ENCODE measurements at places on chromosomes 4 and X.
A peak's percentile ranks its signal among the peaks of the same experiment; 100 is the strongest.

- DNase-seq: no peak
Measured at GRCh38 chrX:120419463-120419862, 49.6 kb downstream of the LAMP2 start.

DNA sequence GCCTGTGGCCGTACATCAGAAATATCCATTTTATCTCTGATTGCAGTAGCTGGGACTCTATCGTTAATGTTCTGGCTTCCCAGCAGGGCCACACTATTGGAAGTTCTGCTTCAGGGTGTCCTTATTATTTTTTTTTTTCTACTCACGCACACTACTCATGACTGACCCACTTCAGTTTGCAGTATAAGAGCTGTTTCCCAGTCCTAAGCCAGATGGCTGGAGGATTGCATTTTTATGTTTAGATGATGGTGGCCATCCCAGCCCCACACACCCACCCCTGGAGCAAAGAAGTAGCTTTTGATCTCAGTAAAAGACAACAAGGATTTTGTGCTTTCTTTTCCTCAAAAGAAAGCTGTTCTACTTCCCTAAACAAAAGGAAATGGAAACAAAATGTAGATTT, 557.0 kb upstream of the GALNTL6 start:
- DNase-seq: no peak

GRCh38 chr4:98253499-98253898, 7.7 kb upstream of the RAP1GDS1 start:
- no peak for DNase-seq

DNA sequence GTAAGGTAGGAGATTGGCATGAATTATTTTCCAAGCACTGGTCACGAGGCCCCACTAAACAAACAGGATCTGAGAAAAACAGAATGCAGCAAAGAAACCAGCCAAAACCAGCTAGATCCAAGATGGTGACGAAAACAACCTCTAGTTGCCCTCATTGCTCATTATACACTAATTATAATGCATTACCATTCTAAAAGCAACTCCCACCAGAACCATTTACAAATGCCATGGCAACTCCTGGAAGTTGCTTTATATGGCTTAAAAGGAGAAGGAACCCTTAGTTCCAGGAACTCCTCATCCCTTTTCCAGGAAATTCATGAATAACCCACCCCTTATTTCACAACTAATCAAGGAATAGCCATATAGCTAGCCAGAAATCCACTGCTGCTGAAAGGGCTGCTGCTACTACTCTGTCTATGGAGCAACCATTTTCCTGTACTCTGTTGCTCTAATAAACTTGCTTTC, 69.3 kb downstream of the ABCB7 start:
- DNase-seq: no peak

DNA sequence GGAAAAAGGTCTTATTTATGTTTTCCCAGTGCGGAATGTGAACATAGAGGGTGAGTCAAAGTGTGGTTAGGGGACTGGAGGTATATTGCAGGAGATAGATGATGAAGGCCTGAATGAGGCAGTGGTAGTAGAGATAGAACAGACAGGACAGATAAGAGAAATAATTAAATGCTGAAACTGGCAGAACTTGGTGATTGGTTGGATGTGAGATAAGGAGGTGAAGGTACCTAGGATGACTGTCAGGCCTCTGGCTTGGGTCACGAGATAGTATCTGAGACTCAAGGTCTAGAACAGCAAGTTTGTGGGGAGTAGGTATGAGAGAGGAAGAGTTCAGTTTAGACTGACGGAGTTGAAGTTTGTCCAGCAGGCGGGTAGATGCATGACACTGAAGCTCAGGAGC, 3.5 kb downstream of the MND1 start:
- DNase-seq: no peak

DNA sequence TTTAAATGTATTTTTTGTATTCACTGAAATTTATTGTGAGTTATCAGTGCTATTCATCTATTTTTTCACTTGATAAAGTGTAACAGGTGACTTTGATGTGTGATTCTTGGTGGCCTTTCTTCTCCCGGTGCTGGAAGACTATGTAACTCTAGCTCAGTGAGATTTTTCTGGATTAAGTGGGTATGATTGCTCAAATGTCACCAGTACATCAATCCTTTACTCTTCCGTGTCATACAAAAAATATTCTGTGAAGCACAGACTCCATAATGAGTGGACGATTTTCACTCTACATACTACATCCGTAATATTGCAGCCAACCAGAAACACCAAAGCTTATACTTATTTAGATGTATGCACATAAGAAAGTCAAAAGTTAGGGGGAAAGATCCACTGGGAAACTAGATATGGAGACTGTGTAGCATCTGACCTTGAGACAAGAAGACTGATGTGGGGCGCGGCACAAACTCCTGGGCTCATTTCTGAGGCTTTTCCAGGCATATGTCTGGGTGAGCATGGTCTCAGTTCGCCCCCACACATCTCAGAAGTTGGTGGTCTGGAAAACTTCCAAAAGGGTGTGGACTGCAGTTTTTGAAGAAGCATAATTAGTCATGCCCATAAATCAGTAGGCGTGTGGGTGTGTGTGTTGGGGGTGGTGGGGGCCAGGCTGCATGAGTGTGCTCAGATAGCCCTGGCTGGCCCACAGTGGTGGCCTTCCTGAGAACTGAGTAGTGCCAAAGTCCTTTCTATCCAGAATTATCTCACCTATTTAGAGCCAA, 53.9 kb upstream of the TENM3 start:
- DNase-seq: no peak

DNA sequence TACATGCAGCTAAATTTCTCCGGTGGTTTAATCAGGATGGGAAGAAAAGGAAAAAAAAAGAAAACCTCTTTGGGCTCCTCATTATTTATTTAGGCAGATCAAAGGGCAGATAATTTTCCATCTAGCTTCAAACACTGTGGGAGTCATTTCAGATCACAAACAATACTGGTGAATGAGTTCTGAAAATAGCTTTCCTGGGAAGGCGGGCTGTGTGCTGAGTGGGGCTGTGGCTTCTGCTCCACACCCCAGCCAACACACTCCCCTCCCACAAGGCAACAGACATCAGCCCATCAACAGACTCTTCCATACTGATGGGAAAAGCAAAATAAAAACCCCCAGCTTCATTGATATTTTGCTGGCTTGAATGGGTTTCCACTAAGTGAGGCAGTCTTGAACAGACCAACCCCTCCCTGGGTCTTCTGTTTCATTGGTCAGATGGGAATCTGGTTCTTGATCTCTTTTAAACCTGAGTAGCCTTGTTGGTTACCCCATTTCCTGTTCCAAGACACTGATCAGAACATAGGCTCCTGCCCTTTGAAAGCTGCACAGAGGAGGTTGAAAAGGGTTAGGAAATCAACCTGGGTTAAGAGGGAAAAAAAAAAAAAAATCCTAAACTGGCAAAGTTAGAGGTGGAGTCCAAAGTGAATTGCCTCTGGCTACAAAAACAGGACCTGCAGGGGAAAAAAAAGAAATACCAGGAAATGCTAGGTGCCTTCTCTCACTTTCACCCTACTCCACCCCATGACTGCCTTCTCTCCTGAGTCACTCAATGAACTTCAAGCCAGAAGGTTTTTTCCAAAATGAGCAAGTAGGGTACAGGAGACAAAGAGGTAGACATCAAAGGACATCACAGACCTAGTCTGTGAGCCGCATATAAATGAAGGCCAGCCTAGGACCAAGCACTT, 20.0 kb downstream of the AMOT start:
- peak; percentile 29 for DNase-seq

GRCh38 chr4:75189711-75190335, 256.9 kb downstream of the PARM1 start:
- no peak for DNase-seq

GRCh38 chr4:54687887-54688841, 30.4 kb downstream of the KIT start:
- no peak for DNase-seq

DNA sequence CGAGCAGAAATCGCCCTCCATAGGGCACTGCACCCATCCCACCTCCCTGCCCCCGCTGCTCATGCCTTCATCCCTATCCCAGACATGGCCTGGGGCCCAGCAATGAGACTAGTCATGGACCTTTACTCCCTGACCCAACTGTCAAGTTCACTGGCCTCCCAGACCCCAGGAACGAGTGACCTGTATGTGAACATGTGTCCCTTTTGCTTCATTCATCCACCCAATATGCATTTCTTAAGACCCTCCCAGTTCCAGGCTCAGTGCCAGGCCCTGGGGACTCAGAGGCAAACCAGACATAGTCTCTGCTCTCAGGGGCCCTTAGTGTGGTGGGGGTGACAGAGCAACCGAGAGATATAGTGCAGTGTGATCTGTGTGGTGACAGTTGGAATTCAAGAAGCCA, 67.0 kb downstream of the EFNB1 start:
- no peak for DNase-seq

DNA sequence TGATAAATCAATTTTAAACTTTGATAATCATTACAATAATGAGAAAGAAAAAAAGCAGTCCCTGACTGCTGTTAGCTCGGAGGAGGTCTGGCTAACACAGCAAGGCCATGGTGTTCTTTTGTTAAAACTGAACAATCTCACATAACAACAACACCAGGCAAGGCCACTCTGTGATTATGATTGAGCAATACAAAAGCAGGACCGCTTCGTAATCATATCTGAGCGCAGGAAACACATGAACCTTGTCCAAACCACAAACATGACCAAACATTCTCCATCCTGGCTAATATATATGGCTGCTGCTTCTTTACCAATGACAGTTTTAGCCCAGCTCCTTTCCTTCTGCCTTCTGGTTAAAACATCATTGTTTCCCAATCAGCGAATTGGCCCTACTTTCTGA, 76.8 kb upstream of the DDX53 start:
- no peak for DNase-seq

GRCh38 chr4:101081695-101082369, 265.5 kb downstream of the PPP3CA start:
- DNase-seq: no peak

DNA sequence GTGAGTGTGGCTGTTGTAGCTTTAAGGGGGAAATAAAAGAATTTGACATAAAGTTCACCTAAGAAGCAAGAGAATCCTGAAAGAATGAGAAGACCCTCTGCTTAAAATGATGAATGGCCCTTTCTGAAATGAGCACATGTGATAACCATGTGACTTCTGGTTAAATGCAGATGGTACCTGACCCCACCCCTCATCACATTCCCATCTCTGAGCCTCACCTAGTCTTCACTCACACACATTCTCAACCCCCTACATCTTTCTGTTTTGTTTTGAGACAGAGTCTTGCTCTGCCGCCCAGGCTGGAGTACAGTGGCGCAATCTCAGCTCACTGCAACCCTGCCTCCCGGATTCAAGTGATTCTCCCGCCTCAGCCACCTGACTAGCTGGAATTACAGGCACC, 31.5 kb downstream of the SEPTIN6 start:
- DNase-seq: no peak

DNA sequence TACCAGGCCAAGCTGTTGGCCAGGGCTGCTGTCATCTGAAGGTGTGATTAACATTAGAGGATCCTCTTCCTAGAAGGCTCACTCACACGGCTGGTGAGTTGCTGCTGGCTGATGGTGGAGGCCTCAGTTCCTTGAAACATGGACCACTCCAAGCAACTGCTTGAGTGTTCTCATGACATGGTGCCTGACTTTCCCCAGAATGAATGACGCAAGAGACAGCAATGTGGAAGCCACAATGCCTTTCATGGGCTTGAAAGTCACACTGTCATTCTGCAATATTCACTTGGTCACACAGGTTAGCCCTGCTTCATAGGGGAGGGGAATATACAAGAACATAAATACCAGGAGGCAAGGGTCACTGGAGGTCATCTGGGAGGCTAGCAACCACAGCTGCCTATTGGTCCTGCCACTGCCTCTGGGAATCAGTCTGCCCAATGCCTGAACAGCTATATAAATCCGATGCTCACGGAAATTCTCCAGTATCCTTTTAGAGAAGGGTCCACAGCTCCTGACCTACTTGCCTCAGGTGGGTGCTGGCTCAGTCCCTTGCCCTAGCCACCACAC, 97.1 kb upstream of the MAML3 start:
- no peak for DNase-seq

DNA sequence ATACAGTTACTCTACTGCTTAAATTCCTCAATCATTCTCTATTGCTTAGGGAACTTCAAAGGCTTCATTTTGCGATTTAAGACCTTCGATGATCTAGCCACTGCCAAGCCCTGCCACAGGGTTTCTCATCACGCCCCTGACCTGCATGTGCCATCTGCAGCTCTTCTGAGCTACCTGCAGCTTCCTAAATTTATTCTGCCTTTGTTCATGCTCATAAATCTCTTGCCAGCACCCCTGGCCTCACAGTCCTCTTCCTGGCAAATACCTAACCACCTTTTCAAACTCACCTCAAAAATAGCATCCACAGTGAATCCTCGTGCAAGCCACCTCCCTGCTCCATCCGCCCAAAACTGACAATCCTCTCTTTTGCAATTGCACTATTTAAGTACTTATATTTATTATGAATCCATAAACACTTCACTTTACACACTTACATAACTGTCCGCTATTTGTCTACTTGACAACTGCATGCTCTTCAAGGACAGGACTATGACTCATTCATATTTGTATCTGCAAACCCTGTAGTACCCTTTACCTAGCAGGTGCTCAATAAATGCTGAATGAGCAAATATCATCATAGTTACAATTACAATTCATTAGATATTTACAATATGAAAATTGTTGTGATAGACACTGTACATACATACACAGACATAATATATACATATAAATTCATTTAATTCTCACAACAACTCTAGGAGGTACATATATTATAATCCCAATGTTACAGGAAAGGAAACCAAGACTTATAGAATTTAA, 280.0 kb upstream of the RASGEF1B start:
- no peak for DNase-seq

GRCh38 chr4:158322109-158322508, 111.8 kb downstream of the TMEM144 start:
- DNase-seq: no peak

DNA sequence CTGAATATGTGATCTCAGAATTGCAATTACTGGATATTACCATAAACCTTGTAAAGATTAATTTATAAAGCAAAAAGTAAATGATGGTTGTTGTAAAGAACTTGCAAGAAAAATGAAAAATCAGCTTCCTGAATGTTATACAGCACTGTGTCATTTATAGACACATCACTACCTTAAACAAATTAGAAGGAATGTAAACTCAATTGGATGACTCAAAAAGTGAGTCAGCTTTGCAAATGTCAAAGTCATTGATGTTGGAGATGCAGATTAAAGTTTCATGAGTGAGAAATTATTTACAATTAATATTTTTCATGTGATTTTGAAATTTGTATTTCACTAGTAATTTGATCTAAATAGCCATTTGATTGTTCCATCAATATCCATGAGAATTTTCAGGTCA, 193.2 kb downstream of the RAPGEF2 start:
- no peak for DNase-seq

GRCh38 chrX:118971552-118971951, 2.9 kb upstream of the LONRF3 start:
- DNase-seq: peak; percentile 8

Data from DMS153 (cell line).